ENCODE measurements at places on chromosomes 4 and X. TPM values are rescaled to one million over a fixed set of nuclear protein-coding genes. Genes with fewer than 3 reads are reported as not detected.

LRRC66 gene
- 16.1 TPM for total RNA-seq

DNA sequence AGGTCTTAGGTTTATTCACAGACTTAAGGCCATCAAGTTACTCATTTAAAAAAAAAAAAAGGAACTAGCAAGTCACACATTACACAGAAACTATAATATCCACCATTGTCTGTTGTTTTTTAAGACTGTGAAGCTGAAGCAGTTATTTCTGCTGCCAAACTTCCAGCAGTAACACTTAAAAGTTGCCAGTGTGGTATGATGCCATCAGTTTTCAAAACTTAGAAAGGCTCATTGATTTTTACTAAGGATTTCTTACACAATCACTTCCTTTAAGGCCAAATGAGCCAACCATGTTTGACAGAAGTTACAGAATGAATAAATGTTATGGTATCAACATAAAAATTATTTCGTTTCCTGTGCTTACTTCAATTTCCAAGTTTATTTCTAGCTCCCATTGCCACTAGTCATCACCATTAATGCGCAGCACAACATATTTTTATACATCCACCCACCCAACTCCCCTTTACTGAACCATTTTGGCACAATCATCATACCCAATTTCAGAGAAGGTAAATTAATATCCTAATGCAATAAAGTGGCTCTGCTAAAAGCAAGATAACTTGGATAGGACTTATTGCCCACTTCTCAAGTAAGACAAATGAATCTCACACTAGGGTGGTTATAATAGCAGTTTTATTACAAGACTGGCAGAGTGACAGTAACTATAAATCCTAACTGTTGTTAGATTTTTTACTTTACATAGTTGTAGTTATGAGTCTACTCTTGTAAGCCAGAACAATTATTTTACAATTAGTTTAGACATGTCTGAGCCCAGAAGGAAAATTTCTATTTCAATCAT is 13.1 kb downstream of the PDGFC start:
- no peak for DNase-seq

- DNase-seq, result no peak
These were observed 106.1 kb downstream of the MSL3 start for GRCh38 chrX:11864171-11864570.

DNA sequence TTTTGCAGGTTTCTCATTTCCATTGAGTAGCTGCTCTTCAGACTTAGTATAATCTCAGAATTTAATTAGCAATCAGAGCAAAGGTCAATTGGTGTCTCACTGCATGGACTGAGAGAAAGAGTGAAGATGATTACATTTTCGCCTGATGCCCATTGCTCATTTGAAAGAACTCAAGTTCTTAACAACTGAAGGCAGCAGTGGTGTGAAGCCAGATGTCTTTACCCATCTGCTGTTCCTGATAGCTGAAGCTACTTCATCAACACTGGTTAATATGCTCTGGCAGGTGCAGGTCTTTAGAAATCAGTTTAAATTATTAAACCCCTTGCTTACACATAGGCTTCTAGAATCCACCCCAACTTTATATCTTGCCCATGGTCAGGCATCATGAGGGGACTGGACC is 64.5 kb upstream of the FRAS1 start:
- DNase-seq, result no peak

DNA sequence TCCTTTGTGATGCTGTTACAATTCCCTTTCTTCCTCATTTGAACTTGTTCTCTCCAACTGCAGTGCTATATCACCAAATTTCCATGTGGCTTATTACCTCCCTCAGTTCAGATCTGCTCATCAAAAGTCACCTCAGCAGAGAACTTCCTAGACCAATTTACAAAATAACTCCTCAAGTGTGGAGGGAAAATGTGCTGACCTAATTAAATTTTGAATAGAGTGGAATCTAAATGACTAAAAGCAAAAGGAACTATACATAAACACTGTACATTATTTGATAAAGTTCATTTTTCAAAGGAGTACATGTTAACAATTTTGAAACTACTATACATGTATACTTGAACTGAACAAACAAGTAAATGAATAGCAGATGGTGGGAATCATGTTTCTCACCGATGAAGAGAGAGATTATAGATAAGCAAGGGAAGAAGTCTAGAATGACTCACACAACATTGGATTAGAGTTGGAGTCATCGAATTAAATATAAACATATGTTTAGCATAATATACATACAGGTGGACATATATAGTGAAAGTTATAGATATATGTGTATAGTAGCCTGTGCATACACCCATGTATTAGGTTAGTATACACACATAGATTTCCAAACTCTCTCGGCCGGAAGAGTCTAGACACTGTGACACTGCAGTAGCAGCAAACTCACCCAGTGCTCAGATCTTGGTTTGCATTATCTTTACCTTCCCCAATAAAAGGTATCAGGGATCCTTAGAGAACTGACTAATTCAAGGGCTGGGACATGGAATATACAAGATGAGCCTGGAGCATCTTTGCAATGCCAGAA is 318.7 kb downstream of the PCDH18 start:
- no peak for DNase-seq

GRCh38 chr4:4574792-4575191 is 32.9 kb upstream of the STX18 start:
- DNase-seq, result peak; percentile 74

GRCh38 chr4:134337574-134337973 is 136.0 kb upstream of the PABPC4L start:
- DNase-seq, result no peak

All from left colon (tissue), 2 donors.